Activated CD4-positive, CD25-positive, alpha-beta regulatory T cell (primary cell): ENCODE measurements at places on chromosomes 5 and 9.

DNA sequence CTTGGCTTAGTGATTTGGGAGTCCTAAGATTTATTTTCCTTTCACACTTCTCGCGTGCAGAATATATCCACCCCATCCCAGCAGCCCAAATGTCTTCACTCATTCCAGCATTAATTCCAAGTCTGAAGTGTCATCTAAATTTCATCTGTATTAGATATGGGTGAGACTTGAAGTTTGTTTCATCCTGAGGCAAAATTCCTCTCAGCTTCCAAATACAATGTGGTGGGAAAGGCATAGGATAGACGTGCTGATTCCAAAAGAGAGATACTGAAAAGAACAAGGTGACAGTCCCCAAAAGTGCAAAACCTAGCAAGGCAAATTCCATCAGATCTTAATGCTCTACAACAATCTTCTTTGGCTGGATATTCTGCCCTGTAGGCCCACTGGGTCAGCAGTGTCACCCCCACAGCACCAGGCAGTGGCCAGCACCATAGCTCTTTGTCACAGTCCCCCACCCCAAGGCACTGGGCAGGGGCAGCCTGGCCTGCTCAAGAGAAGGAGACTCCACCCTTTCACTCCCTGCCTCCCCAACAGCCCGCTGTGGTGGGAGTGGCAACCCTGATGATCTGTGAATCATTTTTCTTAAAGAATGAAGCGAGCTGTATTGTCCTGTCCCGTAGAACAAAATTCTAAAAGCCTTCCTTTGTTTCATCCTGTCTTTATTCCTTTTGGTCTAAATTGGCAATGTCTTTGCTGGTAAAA lies 2.7 kb upstream of the ADAM19 start:
- no peak for DNase-seq

DNA sequence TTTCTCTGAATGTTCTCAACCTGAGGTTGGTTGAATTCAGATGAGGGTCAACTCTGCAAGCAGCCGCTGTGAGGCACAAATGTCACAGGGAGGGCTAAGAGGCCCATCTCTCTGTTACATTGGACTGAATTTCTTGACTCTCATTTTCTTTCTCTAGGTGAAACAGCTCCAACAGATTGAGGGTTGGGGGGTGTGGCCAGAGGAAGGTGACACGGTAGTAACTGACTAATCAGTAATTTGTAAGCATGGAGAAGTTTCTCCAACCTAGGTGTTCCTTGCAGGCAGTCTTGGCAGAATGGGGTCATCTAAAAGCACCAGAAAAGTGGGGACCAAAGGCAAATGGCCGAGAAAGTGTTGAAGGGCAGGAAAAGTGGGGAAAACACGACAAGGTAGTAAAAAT lies 16.8 kb downstream of the CCT5 start:
- no peak for DNase-seq

- DNase-seq, result no peak
These were observed 23.4 kb downstream of the C9orf50 start for GRCh38 chr9:129597355-129598088.

GRCh38 chr5:160352308-160352707 lies 18.1 kb downstream of the C1QTNF2 start:
- DNase-seq, result no peak

GRCh38 chr9:122058051-122058450 lies 35.1 kb downstream of the TTLL11 start:
- DNase-seq, result no peak

GRCh38 chr9:134101623-134102149 lies 33.9 kb upstream of the BRD3 start:
- no peak for DNase-seq

GRCh38 chr5:81552852-81553566 lies 159.1 kb upstream of the ACOT12 start:
- no peak for DNase-seq

DNA sequence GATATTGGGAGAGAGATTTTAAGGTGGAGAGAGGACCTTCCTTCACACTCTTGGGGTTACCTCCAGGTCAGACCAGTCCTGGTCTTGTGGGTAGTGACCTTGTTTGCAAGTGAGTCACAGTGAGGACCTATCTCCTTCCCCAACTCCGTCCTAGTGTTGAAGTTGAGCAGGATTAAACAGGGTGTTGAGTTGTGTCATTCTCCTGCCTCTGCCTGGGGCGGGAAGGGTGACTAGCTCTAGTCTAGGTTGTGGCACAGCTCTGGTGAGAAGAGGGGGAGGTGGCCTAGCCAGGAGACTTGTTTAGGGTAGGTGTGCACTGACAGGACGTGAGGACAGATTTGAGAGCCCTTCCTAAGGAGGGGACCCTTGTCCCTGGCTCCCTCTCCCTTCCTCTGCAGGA lies 119.6 kb upstream of the PITX1 start:
- DNase-seq, result no peak

DNA sequence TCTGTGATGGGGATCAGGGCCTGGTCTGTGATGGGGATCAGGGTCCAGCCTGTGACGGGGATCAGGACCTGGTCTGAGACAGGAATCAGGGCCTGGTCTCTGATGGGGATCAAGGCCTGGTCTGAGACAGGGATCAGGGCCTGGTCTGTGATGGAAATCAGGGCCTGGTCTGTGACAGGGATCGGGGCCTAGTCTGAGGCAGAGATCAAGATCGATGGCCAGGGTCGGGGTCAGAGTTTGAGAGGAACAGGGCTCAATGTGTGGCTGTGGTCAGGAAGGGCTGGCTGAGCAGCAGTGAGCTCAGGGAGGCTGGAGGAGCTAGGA lies 33.8 kb upstream of the TMEM250 start:
- no peak for DNase-seq

DNA sequence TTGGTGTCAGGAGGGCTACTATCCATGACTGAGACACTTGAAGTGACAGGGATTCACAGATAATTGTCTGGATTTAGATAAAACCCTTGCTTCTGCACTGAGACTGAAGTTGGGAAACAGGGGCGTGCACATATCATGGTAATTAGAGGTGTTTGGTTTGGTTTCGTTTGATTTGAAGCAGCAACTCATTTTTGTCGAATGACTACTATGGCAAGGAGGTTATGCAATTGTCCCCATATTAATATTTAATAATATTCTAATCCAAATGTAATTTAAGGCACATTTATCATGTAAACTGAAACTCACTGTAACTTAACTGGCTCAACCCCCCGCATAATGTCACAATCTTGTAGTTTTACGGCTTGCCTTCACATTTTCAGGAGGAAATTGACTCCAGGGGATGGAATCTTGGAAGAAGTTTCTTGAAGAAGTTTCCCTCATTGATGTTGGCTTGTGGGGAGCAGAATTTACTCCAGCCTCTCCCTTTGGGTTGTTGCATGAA lies 12.5 kb downstream of the ZNF366 start:
- DNase-seq, result no peak

DNA sequence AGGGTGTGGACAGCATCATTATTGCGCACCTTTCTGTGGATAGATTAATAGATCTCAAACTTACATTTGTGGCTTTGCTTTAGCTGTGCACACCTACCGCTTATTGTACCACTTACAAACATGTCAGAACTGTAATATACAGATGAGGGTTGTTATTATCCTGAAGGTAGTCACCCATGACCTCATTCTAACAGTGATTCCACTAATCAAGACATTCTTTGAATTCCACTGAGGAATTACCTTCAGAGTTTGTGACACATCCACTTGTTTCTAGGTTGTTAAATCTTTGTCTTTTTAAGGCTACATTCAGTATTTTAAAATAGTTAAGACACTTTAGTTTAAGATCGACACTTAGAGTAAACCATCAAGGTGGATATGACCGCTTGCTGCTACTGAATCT lies 7.8 kb downstream of the KCNV2 start:
- DNase-seq, result no peak
